Fibroblast of pulmonary artery (primary cell): ENCODE measurements at places on chromosomes 13 and 19.

DNA sequence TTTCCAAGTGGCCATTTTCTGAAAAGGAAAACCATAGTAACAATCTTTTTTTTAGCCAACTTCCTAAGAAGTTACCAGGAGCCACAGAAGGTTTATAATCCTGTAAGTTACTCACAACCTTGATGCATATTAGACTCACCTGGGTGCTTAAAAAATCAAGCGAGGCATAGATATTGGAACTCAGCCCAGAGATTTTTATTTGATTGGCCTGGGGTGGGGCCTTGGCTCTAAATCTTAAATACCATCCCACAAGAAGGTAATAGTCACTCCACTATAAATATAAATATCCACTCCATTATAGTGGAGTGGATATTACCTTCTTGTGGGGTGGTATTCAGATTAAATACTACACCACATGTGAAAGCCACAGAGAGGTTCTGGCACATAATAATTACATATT lies 429.6 kb downstream of the RFC3 start:
- DNase-seq = no peak

DNA sequence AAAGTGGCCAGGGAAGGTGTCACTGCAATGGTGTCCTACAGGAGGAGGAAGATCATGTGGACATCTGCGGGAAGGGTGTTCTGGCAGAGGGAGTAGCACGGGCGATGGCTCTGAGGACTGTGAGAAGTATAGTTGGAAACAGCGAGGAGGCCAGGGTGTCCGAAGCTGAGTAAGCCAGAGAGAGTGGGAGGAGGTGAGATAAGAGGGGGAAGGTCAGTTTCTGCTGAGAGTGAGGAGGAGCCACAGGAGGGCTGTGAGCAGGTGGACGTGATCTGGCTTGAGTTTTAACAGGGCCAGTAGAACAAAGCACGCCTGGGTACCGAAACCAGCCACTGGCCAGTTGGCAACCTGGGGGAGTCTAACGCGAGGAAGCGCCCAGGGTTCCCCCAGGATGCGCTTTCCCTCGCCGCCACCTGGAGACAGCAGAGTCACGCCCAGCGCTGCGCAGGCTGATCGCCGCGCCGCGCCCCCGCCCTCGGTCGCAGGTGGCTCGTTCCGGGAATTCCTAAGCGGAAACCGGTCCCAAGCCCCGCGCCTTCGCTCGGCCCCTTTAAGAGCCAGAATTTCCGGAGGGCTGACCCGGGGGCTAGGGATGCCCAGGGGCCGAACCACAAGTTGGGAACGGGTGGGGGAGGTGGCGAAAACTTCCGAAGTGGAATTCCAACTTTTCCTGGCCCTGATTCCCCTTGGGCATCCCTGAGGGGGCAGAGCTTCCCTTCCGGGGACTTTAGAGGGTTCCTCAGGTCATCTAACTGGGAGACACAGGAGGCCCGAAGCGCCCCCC lies 1.1 kb upstream of the LSR start:
- DNase-seq = no peak

DNA sequence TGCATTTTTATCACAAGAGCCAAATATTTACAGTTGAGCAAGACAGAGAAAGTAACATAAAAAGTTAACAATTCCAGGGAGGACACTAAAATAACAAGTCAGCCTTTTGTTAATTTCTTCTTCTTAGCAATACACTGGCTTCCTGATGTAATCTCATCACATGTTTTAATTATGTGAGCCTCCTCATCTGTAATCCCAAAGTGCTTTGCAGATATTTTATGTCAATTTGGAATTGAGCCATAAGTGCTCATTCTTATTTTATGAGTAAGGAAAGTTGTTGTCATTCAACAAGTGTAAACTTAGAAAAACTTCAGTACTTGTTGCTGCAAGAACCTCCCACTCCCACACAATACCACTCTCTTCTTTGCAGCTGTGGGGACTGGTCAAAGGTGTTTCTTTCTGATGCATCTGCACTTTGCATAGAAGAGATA lies 223.6 kb downstream of the GPC6 start:
- DNase-seq = peak; percentile 59

GRCh38 chr19:34481861-34482379 lies 362 bp downstream of the WTIP start:
- DNase-seq = peak; percentile 62

- DNase-seq = peak; percentile 56
Observed at GRCh38 chr19:7177926-7178325, 108.4 kb downstream of the ZNF557 start.

DNA sequence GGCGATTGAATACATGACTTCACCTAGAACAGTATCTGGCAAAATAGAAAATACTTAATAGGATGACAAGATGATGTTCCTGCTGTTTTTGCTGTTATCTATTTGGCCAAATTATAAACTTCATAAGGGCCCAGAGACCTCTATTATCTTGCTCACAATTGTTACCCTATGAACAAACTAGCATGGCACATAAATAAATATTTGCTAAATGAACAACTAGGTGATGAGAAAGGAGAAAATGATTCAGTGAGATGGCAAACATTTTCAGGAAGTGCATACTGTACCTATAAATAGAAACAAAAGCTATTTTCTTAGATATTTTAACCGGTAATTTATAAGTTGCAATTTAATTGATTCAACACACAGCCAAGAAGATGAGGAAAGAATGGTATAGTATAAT lies 78.4 kb downstream of the FAM216B start:
- no peak for DNase-seq

- DNase-seq = no peak
Observed at GRCh38 chr19:58586133-58586765, 13.1 kb upstream of the MZF1 start.

GRCh38 chr13:58946274-58946673 lies 1217.5 kb downstream of the DIAPH3 start:
- no peak for DNase-seq

DNA sequence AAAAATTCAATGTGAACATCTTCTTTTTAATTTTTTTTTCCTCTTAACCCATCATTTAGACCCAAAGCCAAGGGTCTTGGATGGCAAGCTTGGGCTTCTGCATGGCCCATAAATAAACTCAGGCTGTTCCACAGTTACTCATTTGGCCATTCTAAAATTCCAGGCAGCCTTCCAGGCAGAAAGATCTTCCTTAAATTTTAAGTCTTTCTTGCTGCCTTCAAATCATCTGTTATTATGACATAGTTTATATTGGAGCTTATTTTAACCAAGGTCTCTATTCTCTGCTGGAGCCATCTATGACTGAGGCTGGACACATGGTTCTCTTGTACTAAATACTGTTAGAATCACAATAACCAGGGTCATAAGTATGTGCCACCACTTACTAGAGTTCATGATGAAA lies 317.3 kb upstream of the MAB21L1 start:
- DNase-seq = no peak

GRCh38 chr13:35598790-35599369 lies 122.4 kb upstream of the MAB21L1 start:
- DNase-seq = no peak

DNA sequence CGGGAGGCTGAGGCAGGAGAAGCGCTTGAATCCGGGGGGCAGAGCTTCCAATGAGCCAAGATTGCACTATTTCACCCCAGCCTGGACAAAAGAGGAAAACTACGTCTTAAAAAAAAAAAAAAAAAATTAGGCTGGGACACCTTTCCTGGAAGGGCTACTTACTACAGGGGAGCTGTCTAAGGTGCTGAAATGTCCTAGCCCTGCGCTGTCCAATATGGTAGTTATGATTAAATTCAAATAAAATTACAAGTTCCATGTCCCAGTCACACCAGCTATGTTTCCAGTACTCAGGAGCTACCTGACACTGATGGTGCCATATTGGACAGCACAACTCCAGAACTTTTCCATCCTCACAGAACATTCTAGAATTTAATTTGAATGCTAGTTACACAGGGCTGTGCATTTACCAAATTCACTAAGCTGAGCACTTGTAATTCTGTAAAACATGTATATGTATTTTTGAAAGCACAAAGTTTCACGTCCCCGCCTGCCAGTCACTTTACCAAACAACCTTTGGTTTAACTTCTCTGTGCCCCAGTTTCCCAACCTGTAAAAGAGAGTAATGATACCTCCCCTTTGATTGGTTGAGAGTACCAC lies 9.2 kb upstream of the ZSCAN22 start:
- DNase-seq = peak; percentile 67

- DNase-seq = no peak
Observed at GRCh38 chr19:49542446-49542845, 14.6 kb downstream of the RCN3 start.

DNA sequence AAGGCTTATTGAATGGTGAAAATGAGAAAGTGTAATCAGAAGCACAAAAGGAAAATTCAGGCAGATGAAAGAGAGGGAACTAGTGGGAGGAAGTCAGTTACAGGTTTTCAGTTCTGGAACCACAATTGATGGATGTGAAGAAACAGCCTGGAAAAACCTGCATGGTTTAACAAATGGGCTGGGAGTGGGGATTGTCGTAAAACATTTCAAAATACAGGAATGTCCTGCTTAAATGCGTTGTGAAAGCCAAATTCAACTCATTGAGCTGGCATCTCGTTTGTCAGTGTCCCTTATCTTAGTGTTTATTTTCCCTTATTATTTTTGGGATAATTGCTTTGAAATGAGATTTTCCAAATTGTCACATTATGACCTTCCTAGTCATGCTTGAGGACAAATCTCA lies 106.5 kb upstream of the RFC3 start:
- DNase-seq = peak; percentile 22

DNA sequence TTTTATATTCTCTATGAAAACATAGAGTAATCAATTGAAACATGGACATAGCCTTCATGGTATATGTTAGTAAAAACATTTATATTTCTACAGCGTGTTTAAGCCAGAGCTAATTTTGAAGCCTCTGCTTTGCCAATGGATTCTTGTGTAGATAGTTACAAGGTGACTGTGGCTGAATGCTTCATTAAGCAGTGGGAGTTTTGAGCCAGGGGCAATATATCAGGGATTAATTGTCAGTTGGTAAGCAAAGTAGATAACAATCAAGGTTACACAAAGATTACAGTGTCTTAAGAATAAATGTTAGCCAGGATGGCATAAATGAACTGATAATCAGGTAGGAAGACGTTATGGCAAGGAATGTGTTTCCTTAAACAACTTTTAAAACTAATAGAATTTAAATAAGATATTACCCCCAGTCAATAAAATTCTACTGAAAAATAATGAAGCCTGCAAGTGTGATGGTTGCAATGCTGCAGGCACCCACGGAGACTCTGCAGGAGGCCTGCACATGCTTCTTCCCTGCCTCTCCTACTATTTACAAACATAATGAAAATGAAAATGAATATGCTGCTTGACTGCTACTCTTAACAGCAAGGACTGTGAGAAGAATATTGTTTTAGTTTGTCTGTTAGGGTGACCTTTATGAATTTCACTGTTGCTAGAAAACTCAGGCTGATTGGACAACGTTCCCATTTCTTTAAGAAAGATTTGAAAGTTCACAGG lies 588.5 kb downstream of the GPC5 start:
- DNase-seq = no peak

DNA sequence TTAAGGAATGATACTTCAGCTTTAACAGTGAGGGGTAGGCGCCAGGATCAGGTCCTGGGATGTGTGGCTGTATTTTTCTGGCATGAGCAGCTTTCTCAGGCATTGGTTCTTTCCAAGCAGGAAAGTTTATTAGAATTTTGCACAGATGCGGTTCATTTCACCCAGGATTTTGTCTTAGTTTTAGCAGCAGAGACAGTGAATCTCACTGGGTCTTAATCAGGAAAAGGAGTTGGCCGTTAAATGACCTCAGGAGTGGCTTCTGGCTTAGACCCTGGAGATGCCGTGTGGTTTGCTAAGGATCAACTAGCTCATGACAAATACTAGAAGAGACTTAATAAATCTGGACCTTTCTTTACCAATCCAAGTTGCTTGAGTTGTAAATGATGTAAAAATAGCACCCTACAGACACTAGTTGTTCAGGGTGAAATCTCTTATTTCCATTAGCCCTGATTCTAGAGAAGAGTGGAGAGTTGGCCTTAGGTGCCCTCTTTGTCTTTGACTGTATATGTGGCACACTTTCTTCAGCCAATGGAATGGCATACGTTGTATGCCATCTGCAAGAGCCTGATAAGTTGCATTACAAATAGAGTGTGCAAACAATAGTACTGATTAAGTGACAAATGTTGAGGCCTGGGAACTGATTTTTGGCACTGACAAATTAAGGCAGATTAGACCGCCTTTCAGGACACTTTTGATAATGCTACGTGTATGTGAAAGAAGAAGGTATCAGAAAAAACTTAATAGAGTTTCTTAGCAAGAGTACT lies 34.0 kb downstream of the LRCH1 start:
- DNase-seq = no peak

DNA sequence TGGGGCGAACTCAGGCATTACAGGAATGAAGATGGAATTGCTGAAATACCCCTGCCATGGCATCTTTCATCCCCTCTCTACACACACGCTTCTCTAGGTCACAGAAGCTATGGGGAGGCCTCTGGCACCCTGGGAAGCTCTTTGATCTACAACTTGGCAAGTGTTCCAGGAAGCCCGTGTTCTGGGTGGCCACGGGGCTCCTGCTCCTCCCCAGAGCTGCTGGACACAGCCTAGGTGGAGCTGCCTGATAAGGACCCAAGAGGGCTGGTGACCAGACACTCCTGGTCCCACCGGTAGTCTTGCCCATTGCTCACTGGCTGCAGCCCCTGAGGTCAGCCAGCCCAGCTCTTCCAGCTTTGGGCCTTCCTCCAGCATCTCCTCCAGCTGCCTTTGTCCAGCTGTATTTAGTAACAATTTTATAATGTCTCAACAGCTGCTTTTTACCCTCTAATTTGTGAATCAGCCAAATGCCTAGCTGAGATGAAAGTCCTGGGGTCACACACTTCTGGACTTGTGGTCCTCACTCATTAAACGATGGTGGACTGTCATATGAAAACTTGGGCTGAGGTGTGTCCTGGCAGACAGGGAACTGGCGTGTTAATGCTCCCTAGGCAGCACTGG lies 72.8 kb upstream of the SPATA13 start:
- DNase-seq = no peak

- DNase-seq = no peak
Observed at GRCh38 chr13:56066321-56066720, 1074.4 kb upstream of the PRR20A start.

DNA sequence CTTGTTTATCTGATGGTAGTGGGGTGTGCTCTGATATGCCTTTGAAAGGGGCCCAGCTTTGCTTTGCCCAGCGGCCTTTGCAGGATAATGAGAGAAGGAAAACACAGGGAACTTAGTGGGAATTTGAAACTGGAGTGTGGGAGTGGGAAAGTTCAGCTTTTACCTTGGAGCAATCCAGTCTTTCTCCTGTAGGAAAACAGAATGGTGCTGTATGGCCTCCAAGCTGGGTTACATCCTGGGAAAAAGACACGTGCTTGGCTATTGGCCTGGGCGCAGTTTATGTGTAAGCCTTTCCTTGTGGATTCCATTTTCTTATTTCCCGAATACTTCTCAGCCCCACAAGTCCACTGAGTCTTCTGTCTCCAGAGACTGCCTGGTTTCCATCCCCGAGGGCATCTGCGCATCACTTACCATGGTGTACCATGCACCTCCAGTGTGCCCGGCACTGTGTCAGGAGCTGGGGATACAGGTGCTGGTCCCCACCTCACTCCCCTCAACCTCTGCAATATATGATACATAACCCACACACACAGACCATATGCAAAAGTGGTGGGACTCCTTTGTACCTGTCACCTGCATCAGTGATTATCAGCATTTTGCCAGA lies 31.5 kb downstream of the ACTN4 start:
- DNase-seq = no peak
